ENCODE measurements at places on chromosomes 5 and 9.
A peak's percentile ranks its signal among the peaks of the same experiment; 100 is the strongest.

DNA sequence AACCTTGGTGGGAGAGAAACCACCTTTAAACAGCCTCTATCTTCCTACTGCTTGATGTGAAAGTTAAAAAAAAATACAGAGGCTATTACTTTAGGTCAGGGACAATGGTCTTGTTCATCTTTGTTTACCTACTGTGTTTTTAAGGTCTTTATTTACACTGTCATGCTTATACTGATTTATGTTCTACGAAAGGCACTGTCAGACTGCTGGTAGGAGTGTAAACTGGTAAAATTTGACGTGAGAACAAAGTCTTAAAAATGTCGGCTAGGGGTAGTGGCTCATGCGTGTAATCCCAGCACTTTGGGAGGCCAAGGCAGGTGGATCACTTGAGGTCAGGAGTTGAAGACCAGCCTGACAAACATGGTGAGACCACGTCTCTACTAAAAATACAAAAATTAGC, 42.1 kb upstream of the ELOVL7 start:
- no peak overlapping the region for H3K27ac ChIP-seq
- H3K36me3 ChIP-seq = peaks cover 75% of the 10 kb centered on the region
- H3K4me1 ChIP-seq = peaks cover 7% of the 10 kb centered on the region

GRCh38 chr5:105015098-105015497, 1452.5 kb upstream of the NUDT12 start:
- DNase-seq = no peak
- no peak overlapping the region for H3K4me3 ChIP-seq
- H3K36me3 ChIP-seq = no peaks in the 10 kb centered on the region

- H3K27ac ChIP-seq = no peak overlapping the region
- H3K4me1 ChIP-seq = peaks cover 12% of the 10 kb centered on the region
- peak overlapping the region; percentile 63 for H3K4me3 ChIP-seq
- peaks cover 80% of the 10 kb centered on the region for H3K27me3 ChIP-seq
- DNase-seq = no peak
Observed at GRCh38 chr5:133610489-133611356, 1.6 kb downstream of the FSTL4 start.

GRCh38 chr9:128421482-128421996, 882 bp downstream of the CERCAM start:
- H3K36me3 ChIP-seq = no peaks in the 10 kb centered on the region
- DNase-seq = no peak
- H3K27ac ChIP-seq = no peak overlapping the region

GRCh38 chr5:141322261-141322660, 1.7 kb upstream of the TAF7 start:
- peaks cover 53% of the 10 kb centered on the region for H3K36me3 ChIP-seq
- DNase-seq = no peak
- H3K27ac ChIP-seq = no peak overlapping the region
- H3K4me3 ChIP-seq = no peak overlapping the region
- H3K27me3 ChIP-seq = peaks cover 11% of the 10 kb centered on the region
- peaks cover 35% of the 10 kb centered on the region for H3K4me1 ChIP-seq

- H3K4me1 ChIP-seq = peaks cover 10% of the 10 kb centered on the region
- H3K27me3 ChIP-seq = no peaks in the 10 kb centered on the region
- no peak overlapping the region for H3K4me3 ChIP-seq
- no peak overlapping the region for H3K27ac ChIP-seq
Observed at GRCh38 chr9:95175523-95175922, 142.0 kb downstream of the FANCC start.

GRCh38 chr9:36835271-36835996, 198.6 kb downstream of the PAX5 start:
- no peak overlapping the region for H3K27ac ChIP-seq
- DNase-seq = no peak
- no peaks in the 10 kb centered on the region for H3K36me3 ChIP-seq
- H3K4me3 ChIP-seq = no peak overlapping the region

DNA sequence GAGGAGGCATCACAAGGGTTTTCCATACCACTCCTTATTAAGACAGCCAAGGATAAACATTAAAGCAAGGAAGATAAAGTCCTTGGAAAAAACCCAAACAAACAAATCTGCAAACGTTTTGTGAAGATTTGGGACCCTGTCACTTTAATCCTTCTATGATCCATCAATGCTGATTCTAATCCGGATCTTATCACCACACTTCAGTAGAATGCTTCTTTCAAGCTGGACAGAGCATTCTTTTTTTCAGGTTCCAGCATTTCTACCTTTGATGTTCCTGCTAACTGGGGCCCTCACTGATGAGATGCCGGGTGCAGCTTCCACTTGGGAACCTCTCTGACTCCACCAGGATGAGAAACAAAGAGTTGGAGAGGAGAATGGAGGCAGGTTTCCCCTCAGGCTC, 132.8 kb upstream of the SHB start:
- H3K4me3 ChIP-seq = no peak overlapping the region
- H3K4me1 ChIP-seq = peaks cover 3% of the 10 kb centered on the region
- H3K27me3 ChIP-seq = peaks cover 3% of the 10 kb centered on the region
- H3K27ac ChIP-seq = no peak overlapping the region
- no peak for DNase-seq

GRCh38 chr5:18686253-18686652, 1052.0 kb downstream of the TAF11L14 start:
- no peak overlapping the region for H3K27ac ChIP-seq
- H3K27me3 ChIP-seq = no peaks in the 10 kb centered on the region
- DNase-seq = no peak
- no peaks in the 10 kb centered on the region for H3K4me1 ChIP-seq
- H3K36me3 ChIP-seq = no peaks in the 10 kb centered on the region

DNA sequence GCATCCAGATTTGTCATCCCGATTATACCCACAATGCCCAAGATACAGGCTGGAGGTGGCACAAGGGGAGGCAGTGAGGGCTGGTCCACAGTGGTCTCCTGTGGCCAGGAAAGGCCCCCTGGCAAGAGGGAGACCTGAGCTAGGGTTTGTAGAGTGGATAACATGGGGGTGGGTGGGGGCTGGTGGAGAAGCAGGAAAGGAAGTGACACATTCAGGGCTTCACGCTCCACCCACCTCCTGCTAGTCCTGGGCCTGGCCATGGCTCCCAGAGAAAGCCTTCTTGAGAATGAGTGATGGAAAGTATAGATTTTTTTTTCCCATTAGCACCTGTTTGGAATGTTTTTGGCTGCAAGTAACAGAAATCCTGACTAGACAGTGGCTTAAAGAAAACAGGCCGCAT, 81.3 kb downstream of the ANKRD33B start:
- H3K27me3 ChIP-seq = no peaks in the 10 kb centered on the region
- peak; percentile 20 for DNase-seq
- no peaks in the 10 kb centered on the region for H3K36me3 ChIP-seq
- no peak overlapping the region for H3K4me3 ChIP-seq
- no peak overlapping the region for H3K27ac ChIP-seq

- DNase-seq = peak; percentile 92
- H3K4me3 ChIP-seq = peak overlapping the region; percentile 83
- H3K27me3 ChIP-seq = no peaks in the 10 kb centered on the region
- peaks cover 76% of the 10 kb centered on the region for H3K36me3 ChIP-seq
Observed at GRCh38 chr9:136539427-136540421, 6.1 kb downstream of the NOTCH1 start.

DNA sequence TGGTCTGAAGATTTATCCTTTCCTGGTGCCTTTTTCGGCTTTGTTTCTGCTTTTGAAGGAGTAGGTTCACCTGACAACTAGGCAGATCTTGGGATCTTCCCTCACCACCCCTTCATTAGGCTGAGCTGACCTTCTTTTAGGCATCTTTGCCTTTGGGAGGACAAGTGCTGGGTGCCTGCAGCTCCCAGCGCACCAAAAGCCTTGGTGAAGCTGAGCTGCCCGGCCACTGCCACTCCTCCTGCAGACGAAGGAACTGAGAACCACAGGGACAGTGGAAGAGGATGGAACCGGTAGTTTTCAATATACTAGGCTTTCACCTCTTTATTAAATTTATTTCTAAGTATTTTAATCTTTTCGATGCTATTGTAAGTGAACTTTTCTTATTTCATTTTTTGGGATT, 16.8 kb upstream of the MARCOL start:
- no peaks in the 10 kb centered on the region for H3K36me3 ChIP-seq
- H3K4me3 ChIP-seq = no peak overlapping the region
- no peaks in the 10 kb centered on the region for H3K4me1 ChIP-seq
- no peak for DNase-seq
- no peak overlapping the region for H3K27ac ChIP-seq

DNA sequence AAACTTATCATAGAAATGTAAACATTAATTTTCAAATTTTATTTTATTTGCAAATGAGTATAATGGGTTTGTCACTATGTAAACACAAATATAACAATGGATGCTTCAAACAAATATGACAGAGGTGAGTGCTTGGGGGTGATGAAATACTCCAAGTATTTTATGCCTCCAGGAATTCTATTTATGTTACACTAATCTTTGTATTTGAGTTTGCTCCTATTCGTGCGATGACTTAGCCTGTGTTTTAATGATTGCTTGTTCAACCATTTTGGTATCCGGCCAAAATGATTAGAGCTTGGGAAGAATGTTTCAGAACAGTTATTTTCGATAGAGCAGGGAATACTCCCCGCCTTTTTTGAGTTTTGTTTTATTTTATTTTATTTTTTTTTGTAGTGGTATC, 5.0 kb downstream of the DMRT2 start:
- no peak overlapping the region for H3K27ac ChIP-seq
- peaks cover 18% of the 10 kb centered on the region for H3K4me1 ChIP-seq
- H3K27me3 ChIP-seq = peaks cover 70% of the 10 kb centered on the region
- DNase-seq = no peak
- no peak overlapping the region for H3K4me3 ChIP-seq
- H3K36me3 ChIP-seq = no peaks in the 10 kb centered on the region

DNA sequence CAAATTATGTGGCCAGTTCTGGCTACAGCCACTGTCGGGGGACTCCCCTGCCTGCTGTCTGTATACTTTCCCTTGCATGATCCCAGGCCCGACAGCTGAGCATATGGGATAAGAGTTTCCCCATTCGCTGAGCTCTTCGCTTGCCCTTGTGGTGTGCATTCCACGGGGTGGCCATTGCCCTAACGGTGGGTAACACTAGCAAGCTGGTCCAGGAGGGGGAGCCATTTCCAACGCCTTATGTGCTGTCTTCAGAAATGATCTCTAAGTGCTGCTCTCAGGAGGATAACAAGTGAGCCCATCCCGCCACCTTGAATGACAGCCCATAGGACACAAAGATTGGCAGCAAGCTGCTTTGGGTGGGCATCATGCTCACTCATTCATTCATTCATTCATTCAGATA, 190.9 kb downstream of the FSTL4 start:
- H3K27me3 ChIP-seq = peaks cover 24% of the 10 kb centered on the region
- H3K4me1 ChIP-seq = peaks cover 11% of the 10 kb centered on the region
- no peak for DNase-seq
- H3K36me3 ChIP-seq = no peaks in the 10 kb centered on the region
- no peak overlapping the region for H3K27ac ChIP-seq

DNA sequence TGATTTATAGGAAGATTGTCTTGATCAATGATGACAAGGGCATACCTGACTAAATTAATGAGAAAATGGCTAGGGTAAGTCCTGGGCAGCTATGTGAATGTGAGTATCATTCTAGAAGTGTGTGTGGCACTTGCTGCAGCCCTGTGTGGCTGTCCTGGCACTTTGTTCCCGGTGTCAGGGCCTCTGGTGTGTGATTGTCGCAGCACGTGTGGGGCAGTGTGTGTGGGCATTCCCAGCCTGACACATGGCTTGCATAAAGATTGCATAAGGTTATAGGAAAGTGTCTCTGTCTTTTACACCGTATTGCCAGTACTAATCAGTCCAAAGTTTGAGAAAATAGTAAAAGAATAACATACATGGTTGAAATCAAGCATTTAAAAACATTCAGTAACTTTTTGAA, 74.4 kb downstream of the TRIO start:
- no peaks in the 10 kb centered on the region for H3K36me3 ChIP-seq
- H3K27ac ChIP-seq = no peak overlapping the region
- DNase-seq = no peak
- H3K4me1 ChIP-seq = peaks cover 8% of the 10 kb centered on the region
- peaks cover 31% of the 10 kb centered on the region for H3K27me3 ChIP-seq

DNA sequence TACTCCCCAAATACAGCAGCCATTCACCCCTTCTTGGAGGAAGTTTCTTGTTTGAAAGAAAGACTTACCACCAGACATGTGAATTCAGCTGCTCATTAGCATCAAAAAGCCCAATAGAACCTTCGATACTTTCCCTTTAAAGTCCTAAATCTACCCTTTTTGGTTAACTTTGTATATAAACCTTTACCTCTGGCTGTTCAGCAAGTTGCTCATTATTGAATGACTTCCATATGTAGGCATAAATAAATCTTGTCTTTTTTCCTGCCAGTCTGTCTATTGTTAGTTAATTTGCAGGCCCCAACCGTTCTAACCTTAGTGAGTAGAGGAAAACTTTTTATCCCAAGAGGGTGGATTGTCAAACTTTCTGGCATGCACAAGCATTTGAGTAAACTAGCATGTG, 27.9 kb upstream of the FBXL17 start:
- H3K4me3 ChIP-seq = no peak overlapping the region
- H3K27ac ChIP-seq = no peak overlapping the region
- peaks cover 4% of the 10 kb centered on the region for H3K27me3 ChIP-seq
- no peak for DNase-seq
- H3K4me1 ChIP-seq = no peaks in the 10 kb centered on the region

DNA sequence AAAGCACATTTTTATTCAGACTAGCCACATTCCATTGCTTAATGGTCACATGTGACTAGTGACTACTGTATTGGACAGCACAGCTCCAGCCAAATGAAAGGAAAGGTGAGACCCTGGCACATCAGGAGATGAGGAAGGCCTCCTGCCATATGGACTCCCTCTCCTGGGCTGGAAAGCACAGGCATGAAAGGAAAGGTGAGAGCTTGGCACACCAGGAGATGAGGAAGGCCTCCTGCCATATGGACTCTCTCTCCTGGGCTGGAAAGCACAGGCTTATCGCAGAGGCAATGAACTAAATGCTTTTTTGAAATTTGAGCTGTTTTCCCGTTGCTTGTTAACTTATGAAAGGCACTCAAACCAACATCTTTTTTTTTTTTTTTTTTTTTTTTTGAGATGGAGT, 144.8 kb upstream of the SLC12A2 start:
- H3K36me3 ChIP-seq = no peaks in the 10 kb centered on the region
- H3K4me3 ChIP-seq = no peak overlapping the region
- DNase-seq = no peak
- H3K4me1 ChIP-seq = peaks cover 10% of the 10 kb centered on the region

DNA sequence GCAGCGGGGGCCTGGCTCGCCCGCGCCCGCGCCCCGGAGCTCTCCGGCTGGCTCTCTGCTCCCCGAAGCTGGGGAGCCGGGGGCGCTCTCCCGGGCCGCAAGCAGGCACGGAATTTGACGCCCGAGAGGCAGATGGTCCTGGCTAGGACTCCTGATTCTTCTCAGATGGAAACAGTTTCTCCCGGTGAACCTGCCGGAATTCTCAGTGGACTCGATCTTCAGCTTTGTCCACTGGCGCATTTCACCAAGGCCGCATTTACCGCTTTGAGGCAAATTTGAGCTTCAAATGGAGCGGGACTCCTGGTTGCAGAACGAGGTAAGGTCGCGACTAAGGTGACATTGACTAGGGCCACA, 305.7 kb upstream of the KCNN2 start:
- DNase-seq = no peak
- no peak overlapping the region for H3K4me3 ChIP-seq
- no peaks in the 10 kb centered on the region for H3K4me1 ChIP-seq
- no peaks in the 10 kb centered on the region for H3K36me3 ChIP-seq

DNA sequence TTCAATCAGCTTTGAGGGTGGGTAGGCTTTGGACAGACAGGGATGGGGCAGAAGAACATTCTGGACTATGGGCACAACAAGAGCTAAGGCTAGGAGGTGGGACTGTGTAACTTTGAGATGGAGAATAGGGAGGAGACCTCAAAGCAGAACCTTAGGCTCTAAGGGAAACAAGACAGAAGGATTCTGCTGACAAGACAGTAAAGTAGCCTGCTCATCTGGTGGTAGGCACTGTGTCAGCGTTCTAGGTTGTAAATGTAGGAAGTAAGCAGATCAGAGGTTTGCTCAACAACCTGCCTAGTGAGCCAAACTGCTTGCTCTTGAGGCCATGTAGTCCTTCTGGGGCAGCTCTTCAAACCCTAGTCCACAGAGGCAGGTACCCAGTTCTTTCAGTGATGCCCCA, 15.0 kb upstream of the IL12B start:
- H3K27me3 ChIP-seq = no peaks in the 10 kb centered on the region
- H3K4me1 ChIP-seq = peaks cover 34% of the 10 kb centered on the region
- no peak overlapping the region for H3K27ac ChIP-seq
- H3K4me3 ChIP-seq = no peak overlapping the region

Measured in activated T-cell treated with anti-CD3 and anti-CD28 coated beads, Interleukin-2, amount 50 U/mL, for 24 hours (primary cell).